Upper lobe of right lung (tissue), 1 donor: ENCODE measurements at places on chromosomes 1 and 21. TPM values are rescaled to one million over a fixed set of nuclear protein-coding genes. Genes with fewer than 3 reads are reported as not detected.

TMPRSS2 gene
- 83.6 TPM for total RNA-seq

FAM163A gene
- not detected for total RNA-seq

OR14K1 gene
- total RNA-seq, result not detected

ADGRB2 gene
- 0.69 TPM for total RNA-seq

OR6K6 gene
- total RNA-seq, result not detected

GSTM5 gene
- total RNA-seq, result 18.1 TPM

RYR2 gene
- 7.8 TPM for total RNA-seq

AMY1C gene
- 8.7 TPM for total RNA-seq

BLACAT1 gene
- 0.84 TPM for total RNA-seq

DNA sequence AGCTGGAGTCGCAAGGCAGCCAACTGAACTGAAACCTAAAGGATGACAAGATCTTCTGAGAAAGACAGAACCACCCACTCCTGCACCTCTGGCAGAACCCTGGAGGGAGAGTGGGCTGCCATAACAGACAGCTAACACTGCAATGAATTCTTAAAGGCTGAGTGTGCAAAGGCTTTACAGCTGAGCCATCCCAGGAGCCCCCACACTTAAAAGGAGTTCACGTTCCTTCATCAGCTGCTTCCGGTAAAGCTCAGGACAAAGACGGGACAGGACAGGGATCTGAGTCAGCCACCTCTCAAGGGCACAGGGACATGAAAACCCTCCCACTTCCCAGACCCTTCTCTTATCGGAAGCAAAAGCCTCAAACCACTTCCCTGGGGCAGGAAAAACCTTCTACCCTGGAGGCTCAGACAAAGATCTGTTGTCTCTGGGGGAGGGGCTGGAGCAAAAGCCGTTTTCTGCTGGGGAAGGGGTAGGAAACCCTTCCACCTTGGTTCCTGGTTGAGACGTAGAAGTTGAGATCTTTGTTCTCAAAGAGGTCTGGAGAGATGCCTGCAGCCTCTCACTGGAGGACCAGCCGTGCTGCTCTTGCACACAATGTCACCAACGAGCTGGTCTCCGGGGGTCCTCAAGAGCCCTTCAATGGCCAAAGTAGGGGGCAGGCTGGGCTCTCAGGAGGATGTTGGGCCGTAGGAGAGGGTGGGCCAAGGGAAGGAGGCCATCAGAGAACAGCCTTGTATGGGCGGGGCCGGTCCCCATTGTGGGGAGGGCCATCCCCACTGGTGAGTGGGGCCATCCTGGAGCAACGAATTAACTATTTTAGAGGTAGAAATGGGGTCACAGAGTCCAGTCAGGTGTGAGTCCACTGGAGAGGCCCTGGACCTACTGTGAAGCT, 452.4 kb downstream of the PTPRU start:
- no peak overlapping the region for H3K4me3 ChIP-seq
- DNase-seq, result peak; percentile 55
- no peak overlapping the region for H3K27ac ChIP-seq

- H3K4me1 ChIP-seq, result peaks cover 13% of the 10 kb centered on the region
- peaks cover 29% of the 10 kb centered on the region for H3K27me3 ChIP-seq
- no peaks in the 10 kb centered on the region for H3K36me3 ChIP-seq
- no peak for DNase-seq
These were observed 2.8 kb downstream of the ST6GALNAC5 start for GRCh38 chr1:76870037-76870436.

DNA sequence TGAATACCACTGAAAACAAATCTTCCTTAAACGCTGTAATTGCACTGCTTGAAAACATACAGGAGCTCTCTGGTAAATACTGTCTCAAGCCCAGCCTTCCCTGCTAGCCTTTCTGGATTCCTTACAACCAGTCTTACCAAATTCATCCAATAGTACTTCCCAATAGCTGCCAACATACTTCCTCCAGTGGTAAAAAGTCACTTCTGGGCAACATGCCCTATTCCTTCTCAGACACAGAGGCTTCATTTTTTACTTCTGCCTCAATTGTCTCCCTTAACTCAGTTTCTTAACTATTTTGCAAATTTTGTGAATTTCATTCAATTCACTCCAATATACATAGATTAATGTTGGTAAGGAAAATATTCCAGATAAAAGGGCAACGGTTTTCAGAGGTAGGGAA, 166.3 kb downstream of the TBX15 start:
- no peak overlapping the region for H3K27ac ChIP-seq
- H3K27me3 ChIP-seq, result no peaks in the 10 kb centered on the region
- H3K4me1 ChIP-seq, result no peaks in the 10 kb centered on the region
- H3K36me3 ChIP-seq, result no peaks in the 10 kb centered on the region
- DNase-seq, result no peak

- no peak overlapping the region for H3K4me3 ChIP-seq
- no peaks in the 10 kb centered on the region for H3K36me3 ChIP-seq
- H3K27ac ChIP-seq, result no peak overlapping the region
- peaks cover 29% of the 10 kb centered on the region for H3K4me1 ChIP-seq
- DNase-seq, result no peak
These were observed 3.0 kb upstream of the FOXD3 start for GRCh38 chr1:63319046-63320021.

- no peak overlapping the region for H3K27ac ChIP-seq
- H3K27me3 ChIP-seq, result no peaks in the 10 kb centered on the region
- no peak overlapping the region for H3K4me3 ChIP-seq
- DNase-seq, result no peak
These were observed 165.0 kb upstream of the IRF2BP2 start for GRCh38 chr1:234774971-234775370.

DNA sequence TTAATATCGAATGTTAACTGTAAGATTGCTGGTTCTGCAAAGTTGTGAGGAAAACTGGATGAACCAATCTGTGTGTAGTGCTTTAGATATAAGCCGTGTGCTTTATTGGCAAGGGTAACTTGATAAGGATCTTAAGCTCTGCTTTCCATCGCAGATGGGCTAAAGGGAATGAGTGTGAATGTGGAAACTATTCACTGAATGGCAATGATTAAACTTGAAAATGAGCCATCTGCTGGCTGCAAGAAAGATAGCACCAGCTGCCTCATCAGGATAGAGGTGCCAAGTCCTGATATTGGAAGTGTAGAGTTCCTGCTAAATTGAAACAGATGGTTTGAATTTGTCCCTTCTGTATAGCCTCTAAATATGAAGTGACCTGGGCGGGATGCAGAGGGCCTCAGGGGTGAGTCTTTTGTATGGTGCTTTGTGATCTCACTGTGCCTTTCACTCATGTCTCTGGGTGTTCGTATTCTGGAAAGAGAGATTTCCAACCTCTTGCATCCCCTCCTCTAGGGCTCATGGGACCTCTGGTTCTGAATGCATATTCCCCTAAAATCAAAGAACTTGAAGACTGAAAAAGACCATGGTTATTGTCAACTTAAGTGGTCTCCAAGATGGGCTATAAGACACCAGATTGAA, 9.2 kb downstream of the FCRL3 start:
- H3K4me1 ChIP-seq, result no peaks in the 10 kb centered on the region
- H3K27me3 ChIP-seq, result no peaks in the 10 kb centered on the region
- H3K27ac ChIP-seq, result no peak overlapping the region
- H3K4me3 ChIP-seq, result no peak overlapping the region

DNA sequence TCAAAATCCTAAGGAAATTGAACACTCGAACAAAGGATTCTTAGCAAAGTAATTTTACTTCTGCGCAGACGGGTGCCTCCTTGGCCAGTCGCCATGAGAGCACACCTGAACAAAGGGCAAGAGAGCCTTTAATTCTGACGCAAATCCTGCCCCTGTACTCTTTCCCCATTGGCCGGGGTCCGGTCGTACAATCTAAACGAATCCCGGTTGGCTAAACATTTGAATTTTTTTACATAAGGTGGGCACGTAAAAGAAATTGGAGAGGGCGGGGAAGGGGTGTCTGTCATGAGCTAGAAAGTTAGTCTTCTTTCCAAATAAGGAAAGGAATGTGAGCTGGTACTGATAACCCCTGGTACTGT, 8.2 kb upstream of the IL22RA1 start:
- H3K27ac ChIP-seq, result no peak overlapping the region
- DNase-seq, result no peak
- H3K36me3 ChIP-seq, result no peaks in the 10 kb centered on the region
- no peak overlapping the region for H3K4me3 ChIP-seq
- H3K4me1 ChIP-seq, result peaks cover 10% of the 10 kb centered on the region
- H3K27me3 ChIP-seq, result peaks cover 6% of the 10 kb centered on the region

DNA sequence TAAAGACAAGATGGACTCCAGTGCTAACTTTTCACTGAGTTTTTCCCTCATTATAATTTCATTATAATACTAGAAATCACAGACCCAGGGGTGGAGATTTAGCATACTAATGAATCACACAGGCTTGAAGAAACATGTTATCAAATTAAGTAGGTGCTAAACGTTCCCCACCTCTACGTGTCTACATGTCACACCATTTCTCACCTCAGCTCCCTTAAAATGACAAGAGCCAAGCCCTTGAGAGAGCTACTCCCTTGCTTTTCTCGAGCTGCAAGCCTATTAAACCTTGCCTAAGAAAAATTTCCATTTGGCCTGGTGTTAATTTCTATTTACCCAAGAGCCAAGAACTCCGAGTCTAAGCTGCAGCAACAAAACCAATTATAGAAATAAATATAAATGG, 396.3 kb upstream of the NEGR1 start:
- H3K4me3 ChIP-seq, result no peak overlapping the region
- H3K4me1 ChIP-seq, result no peaks in the 10 kb centered on the region
- H3K27ac ChIP-seq, result no peak overlapping the region
- H3K36me3 ChIP-seq, result no peaks in the 10 kb centered on the region
- no peaks in the 10 kb centered on the region for H3K27me3 ChIP-seq

GRCh38 chr1:37479255-37480124, 5.1 kb downstream of the ZC3H12A start:
- peaks cover 56% of the 10 kb centered on the region for H3K36me3 ChIP-seq
- DNase-seq, result peak; percentile 97
- H3K27me3 ChIP-seq, result no peaks in the 10 kb centered on the region
- peak overlapping the region; percentile 91 for H3K27ac ChIP-seq
- peak overlapping the region; percentile 86 for H3K4me3 ChIP-seq

DNA sequence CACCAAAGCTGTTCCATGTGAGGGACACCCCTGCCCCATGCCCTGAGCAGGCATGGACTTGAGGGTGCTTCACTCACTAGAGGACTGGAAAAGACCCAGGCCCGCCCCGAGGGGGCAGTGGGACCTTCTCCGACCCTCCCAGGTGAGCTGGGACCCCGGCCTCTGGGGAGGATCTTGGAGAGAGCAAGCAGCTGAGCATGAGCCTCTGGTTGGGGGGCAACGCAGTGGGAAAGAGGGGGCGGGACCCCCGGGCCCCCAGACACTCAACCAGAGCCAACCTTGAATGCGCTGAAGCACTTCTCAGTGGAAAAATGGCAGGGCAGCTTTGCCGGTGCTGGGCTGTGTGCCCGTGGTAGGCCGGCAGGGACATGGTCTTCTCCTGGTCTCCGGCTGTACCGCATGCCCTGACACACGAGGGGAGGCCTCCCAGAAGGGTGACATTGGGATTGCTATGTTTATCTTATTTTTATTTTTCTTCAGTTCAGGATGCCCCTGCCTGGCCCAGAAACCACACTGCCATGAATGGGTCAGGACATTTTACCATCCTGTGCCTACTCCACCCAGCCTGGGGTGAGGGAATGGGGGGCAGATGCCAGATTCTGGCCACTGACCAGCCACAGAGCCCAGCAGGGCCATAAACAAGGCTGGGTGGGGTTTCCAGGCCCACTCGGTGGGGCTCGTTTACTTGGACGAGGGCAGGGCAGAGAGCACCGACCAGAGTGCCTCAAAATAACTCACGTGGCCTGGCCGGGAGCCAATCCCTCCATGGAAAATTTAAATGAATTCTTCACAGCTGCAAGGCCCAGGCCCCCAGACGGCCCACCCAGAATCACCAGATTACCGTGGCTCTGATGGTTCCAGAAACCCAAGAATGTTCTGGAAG, 17.2 kb upstream of the LAPTM5 start:
- no peaks in the 10 kb centered on the region for H3K4me1 ChIP-seq
- DNase-seq, result no peak
- no peaks in the 10 kb centered on the region for H3K27me3 ChIP-seq

- H3K36me3 ChIP-seq, result no peaks in the 10 kb centered on the region
- H3K27ac ChIP-seq, result peak overlapping the region; percentile 55
- DNase-seq, result peak; percentile 76
- H3K4me3 ChIP-seq, result no peak overlapping the region
These were observed 117.5 kb downstream of the PRDM16 start for GRCh38 chr1:3186526-3186921.

- H3K4me3 ChIP-seq, result no peak overlapping the region
- DNase-seq, result no peak
- no peaks in the 10 kb centered on the region for H3K36me3 ChIP-seq
These were observed 94.7 kb downstream of the DISP1 start for GRCh38 chr1:222909586-222909985.

DNA sequence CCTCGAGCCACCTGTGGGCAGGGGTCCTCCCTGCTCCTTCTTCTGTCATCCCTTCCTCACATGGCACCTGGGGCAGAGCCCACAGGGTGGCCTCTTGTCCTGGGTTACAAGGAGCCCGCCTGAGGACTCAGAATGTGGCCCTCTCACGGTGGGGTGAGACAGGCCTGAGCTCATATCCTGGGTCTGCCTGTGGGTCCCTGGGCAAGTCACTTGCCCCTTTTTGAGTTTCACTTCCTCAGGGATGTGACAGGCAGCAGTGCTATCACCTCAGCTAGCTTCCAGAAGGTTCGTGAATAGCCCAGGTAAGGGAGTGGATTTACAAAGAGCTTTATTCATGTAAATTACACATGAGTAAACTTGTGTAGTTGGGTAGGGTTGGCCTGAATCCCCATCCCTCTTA, 33.5 kb downstream of the HTR6 start:
- H3K36me3 ChIP-seq, result peaks cover 20% of the 10 kb centered on the region
- DNase-seq, result no peak
- no peaks in the 10 kb centered on the region for H3K4me1 ChIP-seq
- no peaks in the 10 kb centered on the region for H3K27me3 ChIP-seq

DNA sequence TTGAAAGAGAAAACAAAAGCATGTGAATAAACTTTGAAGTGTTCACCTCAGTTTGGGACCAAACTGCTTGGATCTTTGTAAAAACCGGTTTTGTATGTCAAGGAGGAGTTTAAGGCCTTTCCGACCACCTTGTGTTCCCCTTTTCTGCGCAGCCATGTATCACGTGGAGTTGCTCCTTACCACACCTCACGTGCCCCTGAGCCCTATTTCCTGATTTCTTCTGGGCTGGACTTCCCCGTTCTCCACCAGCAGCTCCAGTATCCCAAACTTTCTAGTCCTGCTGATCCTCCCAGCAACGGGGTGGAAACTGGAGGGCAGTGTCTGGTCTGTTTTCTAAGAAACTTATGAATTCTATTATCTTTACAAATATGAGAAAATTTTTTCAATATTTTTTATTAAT, 1.6 kb upstream of the SH3D21 start:
- peak; percentile 64 for DNase-seq
- H3K36me3 ChIP-seq, result peaks cover 53% of the 10 kb centered on the region
- H3K27ac ChIP-seq, result no peak overlapping the region
- H3K27me3 ChIP-seq, result no peaks in the 10 kb centered on the region
- no peak overlapping the region for H3K4me3 ChIP-seq
